Activated naive CD8-positive, alpha-beta T cell treated with anti-CD3 and anti-CD28 coated beads, Interleukin-2, amount 50 U/mL, for 24 hours (primary cell): ENCODE measurements at places on chromosomes 3 and 15.

GRCh38 chr3:109050591-109051167, 67.3 kb downstream of the MORC1 start:
- H3K4me1 ChIP-seq: no peaks in the 10 kb centered on the region
- no peak overlapping the region for H3K27ac ChIP-seq
- DNase-seq: peak; percentile 15
- no peaks in the 10 kb centered on the region for H3K36me3 ChIP-seq

DNA sequence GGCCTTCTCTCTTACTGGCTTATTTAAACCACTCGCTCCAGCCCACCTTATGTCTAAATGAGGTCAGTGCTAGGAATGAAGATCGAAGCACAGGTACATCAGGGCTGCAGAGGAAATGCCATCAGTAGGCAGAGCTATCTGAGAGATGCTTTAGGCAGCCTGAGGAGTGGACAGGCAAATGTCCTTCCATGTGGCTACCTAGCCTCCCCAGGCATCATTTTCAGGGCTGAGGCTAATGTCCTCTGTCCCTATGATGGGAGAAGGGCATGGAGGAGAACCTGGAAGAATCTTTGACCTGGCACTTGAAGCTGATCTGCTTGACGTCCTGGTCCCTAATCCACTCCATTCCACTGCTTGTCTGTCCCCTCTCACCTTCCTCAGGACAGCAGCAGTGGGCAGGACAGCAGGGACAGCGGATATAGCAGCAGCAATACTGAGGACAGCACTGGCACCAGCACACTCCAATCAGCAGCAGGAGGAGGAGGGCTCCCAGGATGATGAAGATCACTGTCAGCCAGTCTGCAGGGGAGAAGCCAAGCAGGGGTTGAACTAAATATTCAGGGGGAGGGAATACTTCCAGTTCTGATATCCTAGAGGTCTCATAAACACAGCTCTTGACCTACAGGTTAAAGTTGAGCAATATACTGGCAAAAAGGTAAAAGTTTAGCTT, 21.0 kb downstream of the ILDR1 start:
- no peak overlapping the region for H3K4me3 ChIP-seq
- no peak overlapping the region for H3K27ac ChIP-seq
- H3K4me1 ChIP-seq: peaks cover 54% of the 10 kb centered on the region
- no peak for DNase-seq
- H3K36me3 ChIP-seq: no peaks in the 10 kb centered on the region
- peaks cover 16% of the 10 kb centered on the region for H3K27me3 ChIP-seq

GRCh38 chr3:69787436-69788168, 48.3 kb downstream of the MITF start:
- H3K4me3 ChIP-seq: no peak overlapping the region
- no peak for DNase-seq
- H3K27me3 ChIP-seq: peaks cover 2% of the 10 kb centered on the region
- no peaks in the 10 kb centered on the region for H3K36me3 ChIP-seq
- no peak overlapping the region for H3K27ac ChIP-seq

GRCh38 chr3:159208050-159208449, 406.2 kb downstream of the MFSD1 start:
- no peak overlapping the region for H3K4me3 ChIP-seq
- H3K36me3 ChIP-seq: no peaks in the 10 kb centered on the region
- H3K27me3 ChIP-seq: no peaks in the 10 kb centered on the region
- no peak overlapping the region for H3K27ac ChIP-seq

DNA sequence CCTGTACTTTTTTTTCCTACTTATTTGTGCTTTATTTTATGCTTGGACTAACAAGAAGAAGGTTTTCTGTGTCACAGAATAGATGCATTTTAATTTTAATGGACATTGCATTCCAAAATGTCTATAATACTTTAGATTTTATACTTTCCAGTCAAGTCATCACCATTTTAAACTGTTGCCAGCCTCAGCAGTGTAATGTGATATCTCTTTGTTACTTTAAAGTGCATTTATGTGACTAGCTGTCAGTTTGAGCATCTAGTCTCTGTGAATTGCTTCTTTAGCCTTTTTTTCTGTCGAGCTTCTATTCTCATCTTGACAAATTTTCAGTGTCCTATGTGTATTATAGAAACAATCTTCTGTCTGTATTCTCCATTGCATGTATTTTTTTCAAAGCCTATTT, 511.4 kb upstream of the CBLB start:
- no peak overlapping the region for H3K27ac ChIP-seq
- no peaks in the 10 kb centered on the region for H3K36me3 ChIP-seq
- DNase-seq: no peak
- no peaks in the 10 kb centered on the region for H3K4me1 ChIP-seq
- no peak overlapping the region for H3K4me3 ChIP-seq
- H3K27me3 ChIP-seq: no peaks in the 10 kb centered on the region
